Activated naive CD8-positive, alpha-beta T cell treated with anti-CD3 and anti-CD28 coated beads for 36 hours (primary cell): ENCODE measurements at places on chromosomes 7 and 10. TPM values are rescaled to one million over a fixed set of nuclear protein-coding genes. Genes with fewer than 3 reads are reported as not detected.

- peaks cover 4% of the 10 kb centered on the region for H3K4me1 ChIP-seq
- no peaks in the 10 kb centered on the region for H3K36me3 ChIP-seq
- H3K27me3 ChIP-seq: no peaks in the 10 kb centered on the region
- no peak for DNase-seq
- H3K27ac ChIP-seq: no peak overlapping the region
Observed at GRCh38 chr7:17021205-17021604, 139.4 kb upstream of the AGR3 start.

The EPHB6 gene
- total RNA-seq: 10.0 TPM

DNA sequence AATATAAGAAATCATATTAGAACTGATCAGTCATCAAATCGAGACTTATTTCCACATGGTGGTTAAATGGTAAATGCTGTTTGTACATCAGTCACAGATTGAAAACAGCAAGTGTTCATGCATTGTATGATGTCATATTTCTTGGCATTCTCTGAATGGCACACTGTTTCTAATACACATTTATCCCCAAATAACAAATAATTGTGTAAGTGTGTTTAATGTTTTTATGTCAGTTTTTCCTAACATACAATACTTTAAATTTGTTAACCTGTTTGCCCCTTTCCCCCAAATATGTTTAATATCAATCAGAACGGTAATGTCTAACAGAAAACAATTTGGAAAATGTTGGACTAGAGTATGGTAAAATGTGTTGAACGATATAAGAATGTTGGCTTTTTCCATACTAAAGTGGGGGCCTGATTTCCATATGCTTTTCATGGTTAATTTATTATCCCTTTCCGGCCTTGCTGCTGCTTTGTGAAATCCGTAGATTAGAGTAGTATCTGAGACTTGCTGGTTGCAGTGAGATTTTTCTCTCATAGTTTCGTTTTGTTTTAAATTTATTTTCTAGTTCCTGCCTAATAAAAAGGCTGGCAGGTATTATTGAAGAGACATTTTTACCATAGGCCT, 23.7 kb downstream of the RAB18 start:
- peaks cover 67% of the 10 kb centered on the region for H3K4me1 ChIP-seq
- DNase-seq: no peak
- H3K27ac ChIP-seq: no peak overlapping the region
- no peak overlapping the region for H3K4me3 ChIP-seq
- no peaks in the 10 kb centered on the region for H3K27me3 ChIP-seq

DNA sequence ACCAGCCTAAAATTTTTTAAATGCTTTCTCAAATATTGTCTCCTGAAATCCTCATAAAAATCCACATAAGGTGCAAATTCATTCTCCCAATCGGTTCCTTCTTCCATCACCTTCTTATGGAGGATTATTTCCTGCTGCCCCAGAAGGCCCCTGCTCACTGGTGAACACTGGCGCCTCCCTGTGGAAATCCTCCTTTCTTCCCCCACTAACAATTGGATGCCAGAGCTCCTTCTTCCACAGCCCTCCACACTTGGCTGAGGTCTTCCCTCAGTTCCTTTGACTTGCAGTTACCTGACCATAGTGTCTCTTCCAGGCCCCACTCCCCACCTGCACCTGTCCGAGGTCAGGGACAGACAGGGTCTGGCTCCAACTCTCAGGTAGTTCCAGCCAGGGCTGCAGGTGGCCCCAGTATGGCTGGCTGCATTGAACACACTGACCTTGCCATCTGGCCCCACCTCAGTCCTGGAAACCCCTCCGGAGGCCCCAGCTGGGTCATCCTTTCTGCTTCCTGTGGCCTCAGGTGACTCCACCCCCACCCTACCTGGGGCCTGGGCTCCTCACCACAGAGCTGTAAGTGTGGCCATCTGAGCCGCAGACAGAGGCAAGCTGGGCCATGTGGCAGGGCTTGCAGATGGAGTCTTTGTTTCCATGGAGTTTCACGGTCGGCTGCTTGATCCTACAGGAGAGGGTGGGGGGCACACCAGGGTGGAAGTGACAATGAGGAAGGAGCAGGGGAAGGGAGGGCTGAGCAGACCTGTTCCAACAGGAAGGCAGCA, 18.4 kb downstream of the SPOCK2 start:
- H3K36me3 ChIP-seq: peaks cover 50% of the 10 kb centered on the region
- peak overlapping the region; percentile 77 for H3K27ac ChIP-seq
- peaks cover 52% of the 10 kb centered on the region for H3K4me1 ChIP-seq
- no peak overlapping the region for H3K4me3 ChIP-seq
- no peak for DNase-seq

The FAM241B gene
- total RNA-seq: 9.9 TPM

- H3K4me1 ChIP-seq: no peaks in the 10 kb centered on the region
- no peak overlapping the region for H3K4me3 ChIP-seq
- H3K27me3 ChIP-seq: peaks cover 23% of the 10 kb centered on the region
- no peak for DNase-seq
- H3K27ac ChIP-seq: no peak overlapping the region
Observed at GRCh38 chr10:17816199-17816598, 7.1 kb downstream of the MRC1 start.

The AKR1C3 gene
- 0.87 TPM for total RNA-seq

DNA sequence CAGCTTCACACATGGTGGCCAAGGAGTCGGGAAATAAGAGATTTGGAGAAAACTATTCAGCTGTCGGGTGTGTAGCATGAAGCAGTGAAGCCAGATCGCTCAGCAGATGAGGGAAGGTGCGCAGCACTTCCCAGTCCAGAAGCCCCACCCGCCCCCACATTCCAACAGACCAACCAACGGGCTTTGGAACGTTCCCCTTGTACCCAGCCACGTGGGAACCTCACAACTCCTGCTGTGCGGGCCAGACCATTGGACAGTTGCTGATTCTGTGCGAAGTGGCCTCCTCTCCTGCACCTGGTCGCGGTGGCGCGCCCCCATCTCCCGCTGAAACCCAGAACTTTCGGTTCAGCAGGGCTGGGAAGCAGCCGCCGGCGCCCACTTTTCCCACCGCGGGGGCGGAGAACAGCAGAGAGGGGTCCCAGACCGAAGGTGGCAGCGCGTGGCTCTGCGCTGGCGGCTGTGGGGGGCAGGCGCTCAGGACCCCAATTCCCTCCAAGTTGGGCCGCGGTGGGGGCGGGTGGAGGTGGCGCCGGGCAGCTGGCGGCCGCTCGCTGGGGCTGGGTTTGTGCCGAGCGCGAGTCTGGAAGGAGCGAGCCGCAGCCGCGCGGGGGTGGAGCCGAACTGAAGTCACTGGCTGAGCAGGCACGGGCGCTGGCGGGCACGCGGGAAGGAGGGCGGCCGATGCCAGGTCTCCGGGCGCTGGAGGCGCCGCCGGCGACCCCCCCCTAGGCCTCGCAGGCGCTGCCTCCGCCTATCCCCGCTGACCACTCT, 1301.5 kb upstream of the SORCS1 start:
- H3K4me3 ChIP-seq: no peak overlapping the region
- peak; percentile 3 for DNase-seq
- H3K4me1 ChIP-seq: no peaks in the 10 kb centered on the region
- no peak overlapping the region for H3K27ac ChIP-seq

The SDHAF3 gene
- total RNA-seq: 46.9 TPM

GRCh38 chr10:70742537-70743429, 42.4 kb downstream of the TBATA start:
- H3K36me3 ChIP-seq: no peaks in the 10 kb centered on the region
- DNase-seq: no peak
- peaks cover 6% of the 10 kb centered on the region for H3K4me1 ChIP-seq

DNA sequence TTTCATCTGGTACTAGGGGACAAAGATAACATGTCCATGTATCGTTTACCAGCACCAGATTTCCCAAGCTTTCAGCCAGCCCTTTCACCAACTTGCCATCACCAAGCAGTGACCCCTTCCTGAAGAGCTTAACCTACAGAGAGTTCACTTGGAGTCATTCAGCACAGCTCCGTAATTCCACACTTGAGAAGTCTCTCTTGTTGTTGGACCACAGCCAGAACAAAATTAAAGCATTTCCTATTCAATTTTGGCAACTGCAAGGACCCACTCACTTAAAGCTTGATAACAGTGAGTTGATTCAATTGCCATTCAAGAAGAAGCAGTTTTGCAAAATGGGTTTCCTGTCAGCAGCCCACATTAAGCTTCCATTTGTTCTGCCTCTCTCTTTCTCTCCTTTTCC, 88.5 kb upstream of the LRRTM3 start:
- H3K27me3 ChIP-seq: no peaks in the 10 kb centered on the region
- no peak overlapping the region for H3K4me3 ChIP-seq
- no peaks in the 10 kb centered on the region for H3K36me3 ChIP-seq

GRCh38 chr10:22850541-22850940, 77.3 kb upstream of the ARMC3 start:
- no peaks in the 10 kb centered on the region for H3K36me3 ChIP-seq
- H3K4me1 ChIP-seq: peaks cover 10% of the 10 kb centered on the region
- no peaks in the 10 kb centered on the region for H3K27me3 ChIP-seq

The C10orf95 gene
- 0.62 TPM for total RNA-seq
